Body of pancreas (tissue), 4 donors: ENCODE measurements at places on chromosomes 4 and X. TPM values are rescaled to one million over a fixed set of nuclear protein-coding genes. Genes with fewer than 3 reads are reported as not detected.

Gene SPACA5
- not detected for total RNA-seq

Gene TMPRSS11D
- not detected for total RNA-seq

Gene SFRP2
- 12.5 TPM for total RNA-seq

Gene SSX2
- total RNA-seq = not detected

Gene GAGE12J
- total RNA-seq = not detected

Gene CT47B1
- total RNA-seq = not detected

Gene CT55
- not detected for total RNA-seq

Gene RGN
- 20.8 TPM for total RNA-seq

Gene PHKA1
- 7.3 TPM for total RNA-seq

Gene SMAD1
- total RNA-seq = 45.5 TPM

Gene DRP2
- not detected for total RNA-seq

Gene DMRTC1
- total RNA-seq = not detected

Gene CXCL11
- total RNA-seq = 0.52 TPM

Gene GYPE
- total RNA-seq = not detected

Gene NSG1
- 1.3 TPM for total RNA-seq

Gene TACC3
- 8.9 TPM for total RNA-seq

DNA sequence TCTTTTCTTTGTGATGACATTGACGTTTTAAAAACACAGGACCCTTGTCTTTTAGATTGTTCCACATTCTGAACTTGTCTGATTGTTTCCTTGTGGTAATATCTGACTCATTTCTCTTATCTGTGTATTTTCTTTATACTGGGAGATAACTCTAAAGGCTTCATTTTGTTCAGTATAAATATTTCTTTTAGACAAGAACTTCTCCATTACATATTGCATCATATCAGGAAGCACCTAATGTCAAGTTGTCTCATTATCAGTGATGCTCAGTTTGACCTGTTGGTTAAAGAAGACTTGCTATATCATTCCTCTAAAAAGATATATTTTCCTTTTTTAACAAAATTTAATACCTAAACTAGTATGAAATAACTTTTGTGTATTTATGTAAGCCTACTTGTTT is 152.3 kb upstream of the BMP3 start:
- no peaks in the 10 kb centered on the region for H3K4me1 ChIP-seq
- H3K27me3 ChIP-seq = no peaks in the 10 kb centered on the region
- no peak for DNase-seq

- no peak overlapping the region for H3K4me3 ChIP-seq
- no peaks in the 10 kb centered on the region for H3K4me1 ChIP-seq
- no peak for DNase-seq
- no peak overlapping the region for H3K27ac ChIP-seq
- H3K27me3 ChIP-seq = no peaks in the 10 kb centered on the region
Observed at GRCh38 chr4:137711502-137711901, 179.2 kb upstream of the PCDH18 start.

GRCh38 chrX:32480019-32480418 is 731.3 kb downstream of the DMD start:
- H3K4me1 ChIP-seq = no peaks in the 10 kb centered on the region
- DNase-seq = no peak
- H3K27ac ChIP-seq = no peak overlapping the region
- H3K36me3 ChIP-seq = no peaks in the 10 kb centered on the region

DNA sequence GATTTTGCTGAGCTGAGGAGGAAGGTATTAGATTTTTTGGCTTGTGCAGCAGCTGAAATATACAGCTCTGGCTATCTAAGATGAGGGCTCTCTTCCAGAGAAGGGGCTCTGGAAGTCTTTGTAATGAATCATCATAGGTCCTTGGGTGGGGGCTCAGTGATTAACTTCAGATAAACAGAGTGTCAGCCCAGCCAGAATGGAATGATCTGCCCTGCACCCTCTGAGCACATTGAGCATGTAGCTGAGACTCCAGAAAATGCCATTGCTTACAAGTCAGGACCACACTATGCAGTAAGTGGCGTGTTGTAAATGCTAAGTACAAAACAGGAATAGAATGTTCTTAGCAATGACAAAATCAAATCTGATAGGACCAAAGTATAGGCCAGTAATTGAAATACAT is 836.0 kb downstream of the PDHA2 start:
- no peaks in the 10 kb centered on the region for H3K27me3 ChIP-seq
- DNase-seq = no peak
- no peak overlapping the region for H3K27ac ChIP-seq
- no peak overlapping the region for H3K4me3 ChIP-seq
- H3K4me1 ChIP-seq = no peaks in the 10 kb centered on the region

DNA sequence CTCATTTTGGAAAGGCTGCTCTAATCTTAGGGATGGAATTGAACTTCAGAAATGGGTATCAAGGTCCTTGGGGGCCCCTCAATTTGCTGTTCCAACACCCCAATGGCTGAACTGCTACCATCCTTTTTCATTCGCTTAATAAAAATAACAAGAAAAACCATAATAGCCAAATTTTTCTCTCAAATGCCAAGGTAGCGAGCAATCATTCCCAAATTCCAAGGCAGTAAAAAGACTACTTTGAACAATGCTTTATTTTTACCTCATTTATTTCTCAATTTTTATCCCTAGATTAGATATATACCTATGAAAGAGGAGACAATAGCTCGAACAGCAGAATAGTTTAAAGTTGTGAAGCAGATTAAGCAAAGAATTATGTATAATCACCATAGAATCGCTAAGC is 323.4 kb upstream of the SLC7A11 start:
- no peak for DNase-seq
- H3K27me3 ChIP-seq = no peaks in the 10 kb centered on the region

- no peak overlapping the region for H3K4me3 ChIP-seq
- no peaks in the 10 kb centered on the region for H3K27me3 ChIP-seq
- H3K4me1 ChIP-seq = no peaks in the 10 kb centered on the region
Observed at GRCh38 chrX:101460669-101461068, 24.6 kb upstream of the ARMCX4 start.

DNA sequence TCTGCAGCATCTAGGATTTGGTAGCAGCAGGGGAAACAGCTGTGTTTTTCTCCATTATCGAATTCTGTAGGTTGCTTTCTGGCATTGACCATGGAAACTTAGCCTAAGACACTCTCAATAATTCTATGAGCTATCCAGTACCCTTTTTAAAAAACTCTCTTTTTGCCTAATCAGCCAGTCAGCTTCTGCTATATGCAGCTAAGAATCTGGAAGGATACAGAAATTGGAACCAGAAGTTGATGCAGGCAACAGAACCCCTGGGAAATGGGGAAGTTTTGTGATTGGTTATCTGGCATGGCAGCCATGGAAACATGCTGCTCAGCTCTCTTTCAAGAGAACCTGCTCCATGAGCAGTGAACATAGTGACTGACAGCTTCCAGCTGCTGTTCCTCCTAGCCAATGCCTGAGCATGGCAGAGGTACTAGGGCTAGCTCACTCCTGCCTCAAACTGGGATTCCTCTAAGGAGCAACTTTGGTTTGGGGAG is 417.6 kb upstream of the MAOA start:
- no peaks in the 10 kb centered on the region for H3K4me1 ChIP-seq
- H3K27ac ChIP-seq = no peak overlapping the region
- H3K27me3 ChIP-seq = no peaks in the 10 kb centered on the region

- no peak for DNase-seq
- H3K27me3 ChIP-seq = no peaks in the 10 kb centered on the region
- H3K4me3 ChIP-seq = no peak overlapping the region
Observed at GRCh38 chrX:6968231-6968630, 179.3 kb upstream of the STS start.

GRCh38 chr4:73613130-73613529 is 7.1 kb downstream of the RASSF6 start:
- H3K4me3 ChIP-seq = no peak overlapping the region
- H3K27me3 ChIP-seq = no peaks in the 10 kb centered on the region
- no peak for DNase-seq
- peaks cover 42% of the 10 kb centered on the region for H3K4me1 ChIP-seq

GRCh38 chrX:10833299-10834169 is 213.1 kb upstream of the MID1 start:
- peak; percentile 27 for DNase-seq
- no peaks in the 10 kb centered on the region for H3K27me3 ChIP-seq
- H3K27ac ChIP-seq = peak overlapping the region; percentile 53
- no peaks in the 10 kb centered on the region for H3K36me3 ChIP-seq

GRCh38 chr4:53598901-53599300 is 7.6 kb upstream of the LNX1 start:
- DNase-seq = no peak
- H3K27me3 ChIP-seq = no peaks in the 10 kb centered on the region
- peaks cover 20% of the 10 kb centered on the region for H3K4me1 ChIP-seq
- H3K27ac ChIP-seq = no peak overlapping the region
- no peak overlapping the region for H3K4me3 ChIP-seq

- DNase-seq = no peak
- H3K27ac ChIP-seq = no peak overlapping the region
- H3K27me3 ChIP-seq = no peaks in the 10 kb centered on the region
- H3K4me1 ChIP-seq = no peaks in the 10 kb centered on the region
- H3K36me3 ChIP-seq = no peaks in the 10 kb centered on the region
- no peak overlapping the region for H3K4me3 ChIP-seq
Observed at GRCh38 chr4:137676357-137676998, 144.2 kb upstream of the PCDH18 start.

DNA sequence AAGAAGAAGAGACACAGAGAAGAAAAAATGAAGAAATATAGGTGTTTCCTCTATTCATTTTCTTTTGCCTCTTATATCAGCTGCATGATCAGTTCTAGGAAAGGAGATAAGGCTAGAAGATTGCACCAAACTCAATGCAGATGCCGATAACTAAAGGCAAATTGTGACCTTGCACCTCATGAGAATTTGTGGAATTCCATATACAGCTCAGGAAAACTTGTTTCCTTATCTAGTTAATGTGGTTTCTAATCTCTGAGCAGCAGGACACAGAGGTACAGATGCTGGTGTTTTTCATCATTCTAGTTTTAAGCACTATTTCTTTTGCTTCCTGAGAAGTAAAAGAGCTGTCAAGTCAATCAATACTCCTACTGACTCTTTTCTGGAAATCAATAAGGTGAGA is 104.6 kb upstream of the NWD2 start:
- H3K4me1 ChIP-seq = no peaks in the 10 kb centered on the region
- no peak overlapping the region for H3K4me3 ChIP-seq
- no peaks in the 10 kb centered on the region for H3K27me3 ChIP-seq
- no peaks in the 10 kb centered on the region for H3K36me3 ChIP-seq
- no peak overlapping the region for H3K27ac ChIP-seq
- DNase-seq = no peak

- DNase-seq = no peak
- no peak overlapping the region for H3K27ac ChIP-seq
- H3K4me3 ChIP-seq = no peak overlapping the region
- H3K4me1 ChIP-seq = no peaks in the 10 kb centered on the region
- no peaks in the 10 kb centered on the region for H3K27me3 ChIP-seq
- no peaks in the 10 kb centered on the region for H3K36me3 ChIP-seq
Observed at GRCh38 chrX:3715921-3716320, 2.5 kb upstream of the PRKX start.

- no peaks in the 10 kb centered on the region for H3K27me3 ChIP-seq
- no peak overlapping the region for H3K27ac ChIP-seq
Observed at GRCh38 chr4:179097741-179098140, 1655.5 kb upstream of the AGA start.

DNA sequence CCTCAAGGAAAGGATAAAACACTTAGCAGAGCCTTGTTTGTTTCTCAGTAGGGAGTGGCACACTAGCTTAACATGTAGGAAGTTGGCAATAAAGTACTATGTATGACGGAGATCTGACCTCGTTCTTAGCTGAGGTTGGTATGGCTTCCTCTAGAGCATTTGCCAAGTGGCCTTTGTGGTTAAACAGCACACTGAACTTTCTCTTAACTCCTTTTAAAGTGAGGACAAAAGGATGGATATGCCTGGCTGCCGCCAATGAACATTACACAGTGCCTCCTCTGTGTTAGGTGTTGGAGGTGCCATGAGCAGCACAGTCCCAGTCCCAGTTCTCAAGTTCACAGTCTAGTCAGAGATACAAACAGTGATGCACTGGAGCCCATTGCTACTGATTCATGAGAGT is 54.4 kb downstream of the VGLL1 start:
- no peaks in the 10 kb centered on the region for H3K4me1 ChIP-seq
- no peak overlapping the region for H3K4me3 ChIP-seq
- no peaks in the 10 kb centered on the region for H3K36me3 ChIP-seq
- no peak overlapping the region for H3K27ac ChIP-seq
- H3K27me3 ChIP-seq = no peaks in the 10 kb centered on the region

GRCh38 chr4:63049726-63050125 is 1359.5 kb downstream of the TECRL start:
- no peaks in the 10 kb centered on the region for H3K27me3 ChIP-seq
- H3K4me1 ChIP-seq = no peaks in the 10 kb centered on the region
- H3K4me3 ChIP-seq = no peak overlapping the region
- no peaks in the 10 kb centered on the region for H3K36me3 ChIP-seq
- no peak for DNase-seq
- H3K27ac ChIP-seq = no peak overlapping the region

- no peak overlapping the region for H3K27ac ChIP-seq
- no peak overlapping the region for H3K4me3 ChIP-seq
- no peaks in the 10 kb centered on the region for H3K27me3 ChIP-seq
- no peak for DNase-seq
- H3K36me3 ChIP-seq = no peaks in the 10 kb centered on the region
Observed at GRCh38 chrX:4851534-4851933, 1138.1 kb upstream of the PRKX start.

GRCh38 chrX:53223955-53224859 is 800 bp downstream of the KDM5C start:
- H3K4me1 ChIP-seq = peaks cover 26% of the 10 kb centered on the region
- H3K27me3 ChIP-seq = no peaks in the 10 kb centered on the region
- no peak for DNase-seq
- peak overlapping the region; percentile 68 for H3K4me3 ChIP-seq
- peak overlapping the region; percentile 89 for H3K27ac ChIP-seq

DNA sequence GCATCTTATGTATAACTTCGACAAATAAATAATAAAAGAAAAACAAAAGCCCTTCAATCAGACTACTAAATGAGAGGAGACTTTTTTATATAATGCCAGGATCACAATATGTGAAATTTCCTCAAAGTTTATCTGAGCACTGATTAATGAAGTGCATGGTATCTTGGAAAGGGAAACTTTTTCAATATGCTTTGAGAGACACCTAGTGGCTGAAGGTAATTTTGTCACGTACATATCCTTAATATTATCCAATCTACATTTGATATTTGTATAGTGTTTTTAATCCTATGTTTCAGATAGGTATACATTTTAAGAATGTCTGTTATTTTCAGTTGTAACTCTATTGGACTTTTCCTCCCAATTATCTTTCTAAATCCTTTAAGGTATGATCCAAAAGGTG is 146.8 kb downstream of the KLHL4 start:
- no peak overlapping the region for H3K27ac ChIP-seq
- no peaks in the 10 kb centered on the region for H3K36me3 ChIP-seq
- no peak overlapping the region for H3K4me3 ChIP-seq
- H3K27me3 ChIP-seq = no peaks in the 10 kb centered on the region
- no peak for DNase-seq

DNA sequence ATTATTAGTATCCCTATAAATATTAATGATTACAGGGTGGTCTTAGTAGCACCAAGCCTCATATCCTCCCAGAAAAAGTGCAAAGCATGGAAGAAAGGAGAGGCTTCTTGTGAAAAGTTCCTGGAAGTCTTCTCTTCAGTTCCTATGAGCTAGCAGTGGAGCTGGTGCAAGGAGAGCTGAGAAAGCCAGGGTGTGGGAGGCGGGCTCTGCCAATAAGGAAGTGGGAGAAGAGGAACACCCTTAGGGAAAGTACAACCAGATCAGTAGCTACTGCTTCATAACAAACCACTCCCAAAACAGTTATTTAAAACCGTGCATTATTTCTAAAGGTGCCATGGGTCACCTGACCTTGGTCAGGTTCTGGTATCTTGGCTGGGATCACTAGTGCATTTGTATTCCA is 72.4 kb downstream of the MAP9 start:
- H3K27ac ChIP-seq = no peak overlapping the region
- H3K4me3 ChIP-seq = no peak overlapping the region
- H3K36me3 ChIP-seq = no peaks in the 10 kb centered on the region
- H3K4me1 ChIP-seq = no peaks in the 10 kb centered on the region
- DNase-seq = no peak
- no peaks in the 10 kb centered on the region for H3K27me3 ChIP-seq
